ENCODE measurements at places on chromosomes 5 and 9.

GRCh38 chr5:40507095-40507494 is 172.6 kb upstream of the PTGER4 start:
- DNase-seq: no peak

- DNase-seq: no peak
Measured at GRCh38 chr5:97182571-97183099, 412 bp downstream of the RIOK2 start.

DNA sequence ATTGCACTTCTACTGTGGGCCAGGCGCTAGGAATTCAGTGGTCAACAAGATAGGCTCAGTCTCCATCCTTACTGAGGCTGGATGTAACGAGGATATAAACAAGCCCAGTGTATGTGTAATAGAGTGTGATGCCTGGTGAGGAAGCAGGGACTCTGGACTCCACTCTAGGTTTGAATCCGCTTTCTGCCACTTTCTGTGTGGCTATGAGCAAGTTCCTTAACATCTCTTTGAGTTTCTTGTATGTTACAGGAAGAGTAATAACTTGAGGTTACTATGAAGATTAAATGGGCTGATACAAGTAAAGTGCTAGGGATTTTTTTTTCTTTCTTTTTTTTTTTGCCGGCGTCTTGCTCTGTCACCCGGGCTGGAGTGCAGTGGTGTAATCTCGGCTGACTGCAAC is 12.4 kb downstream of the DOCK2 start:
- no peak for DNase-seq

- DNase-seq: no peak
Measured at GRCh38 chr9:19286634-19287188, 56.2 kb downstream of the DENND4C start.

GRCh38 chr5:69364414-69364813 is 4.9 kb downstream of the AK6 start:
- no peak for DNase-seq

- no peak for DNase-seq
Measured at GRCh38 chr9:117957267-117957666, 253.1 kb downstream of the TLR4 start.

DNA sequence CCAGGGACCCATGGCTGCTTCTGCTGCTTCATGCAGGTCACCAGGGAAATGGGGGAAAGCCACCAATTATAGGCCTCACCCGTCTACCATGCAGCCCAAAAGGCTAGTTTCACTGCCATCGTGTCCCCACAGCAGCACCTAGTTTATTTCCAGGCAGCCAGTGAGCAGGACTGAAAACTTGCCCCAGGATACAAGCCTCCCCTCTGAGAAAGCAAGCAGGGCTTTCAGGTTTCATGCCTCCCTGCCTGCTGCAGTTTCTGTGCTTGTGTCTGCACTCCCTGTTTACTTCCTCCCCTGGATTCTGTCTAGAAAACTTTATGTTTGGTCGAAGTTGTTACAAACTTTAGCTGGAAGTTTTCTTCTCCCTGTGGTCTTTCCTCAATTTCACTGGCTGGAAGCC is 319.1 kb downstream of the ANXA1 start:
- DNase-seq: no peak

GRCh38 chr9:124617477-124618141 is 110.4 kb upstream of the NR5A1 start:
- peak; percentile 36 for DNase-seq

GRCh38 chr5:73437101-73437776 is 11.3 kb downstream of the FOXD1 start:
- DNase-seq: no peak

DNA sequence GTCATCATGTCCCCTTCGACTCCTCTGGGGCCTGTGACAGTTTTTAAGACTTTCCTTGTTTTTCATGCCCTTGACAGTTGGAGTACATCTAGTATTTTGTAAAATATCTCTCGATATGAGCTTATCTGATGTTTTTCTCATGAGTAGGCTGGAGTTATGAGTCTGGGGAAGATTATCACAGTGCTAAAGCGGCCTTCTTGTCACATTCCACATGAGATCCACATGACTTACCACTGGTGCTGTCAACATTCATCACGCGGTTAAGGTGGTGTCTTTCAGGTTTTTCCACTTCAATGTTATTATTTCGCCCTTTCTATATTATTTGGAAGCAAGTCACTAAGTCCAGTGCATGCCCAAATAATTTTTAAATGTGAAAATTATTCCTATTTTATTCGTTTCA is 17.1 kb upstream of the CAST start:
- DNase-seq: no peak

GRCh38 chr9:125861405-125862058 is 114.4 kb downstream of the PBX3 start:
- DNase-seq: no peak

DNA sequence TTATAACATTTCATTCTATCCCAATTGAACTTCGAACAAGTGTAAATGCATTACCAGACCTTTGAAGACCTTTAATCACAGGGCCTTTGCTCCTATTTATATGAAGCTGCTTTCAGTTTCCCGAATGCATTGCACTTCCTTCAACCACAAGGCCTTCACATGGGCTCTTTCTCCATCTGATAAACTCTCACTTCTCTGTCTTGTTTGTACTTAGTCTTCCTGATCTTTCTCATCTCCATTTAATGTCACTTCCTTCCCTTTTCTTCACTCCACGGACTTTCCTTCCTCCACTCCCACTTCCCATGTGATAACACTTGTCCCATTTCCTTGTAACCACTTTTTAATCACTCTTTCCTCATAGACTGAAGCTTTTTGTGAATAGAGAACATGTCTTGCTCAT is 74.3 kb upstream of the TNC start:
- no peak for DNase-seq

GRCh38 chr9:129720181-129720864 is 32.5 kb downstream of the PTGES start:
- DNase-seq: no peak

GRCh38 chr5:87156631-87157030 is 111.1 kb upstream of the RASA1 start:
- DNase-seq: no peak

GRCh38 chr5:134449167-134449566 is 37.5 kb upstream of the CDKN2AIPNL start:
- no peak for DNase-seq

GRCh38 chr5:153340738-153341137 is 149.7 kb upstream of the GRIA1 start:
- no peak for DNase-seq

GRCh38 chr9:134178768-134179551 is 14.6 kb upstream of the RNU6ATAC start:
- DNase-seq: peak; percentile 89

GRCh38 chr9:4615251-4615650 is 46.8 kb upstream of the PLPP6 start:
- DNase-seq: no peak

- DNase-seq: no peak
Measured at GRCh38 chr5:55997742-55998351, 3.1 kb upstream of the IL6ST start.

GRCh38 chr9:72294936-72295335 is 70.1 kb downstream of the ZFAND5 start:
- no peak for DNase-seq

DNA sequence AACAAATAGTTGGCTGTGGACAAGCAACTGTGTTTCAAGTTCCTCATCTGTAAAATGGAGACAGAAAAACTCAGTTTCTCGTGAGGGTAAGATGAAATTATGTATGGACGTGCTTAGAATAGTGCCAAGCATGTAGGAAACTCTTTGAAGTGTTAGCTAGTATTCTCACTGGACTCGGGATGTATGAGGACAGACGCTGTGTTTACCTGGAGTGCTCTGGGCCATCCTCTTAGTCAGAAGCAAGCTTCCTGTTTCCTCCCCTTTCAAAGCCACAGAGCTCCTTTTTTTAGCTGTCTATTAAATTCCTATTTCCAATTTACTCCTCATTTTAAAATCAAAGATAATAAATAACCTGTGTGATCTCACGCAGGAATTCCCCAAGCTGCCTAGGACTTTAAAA is 23.8 kb upstream of the IQGAP2 start:
- DNase-seq: no peak

- DNase-seq: peak; percentile 71
Measured at GRCh38 chr5:56350597-56351170, 117.6 kb upstream of the ANKRD55 start.

DNA sequence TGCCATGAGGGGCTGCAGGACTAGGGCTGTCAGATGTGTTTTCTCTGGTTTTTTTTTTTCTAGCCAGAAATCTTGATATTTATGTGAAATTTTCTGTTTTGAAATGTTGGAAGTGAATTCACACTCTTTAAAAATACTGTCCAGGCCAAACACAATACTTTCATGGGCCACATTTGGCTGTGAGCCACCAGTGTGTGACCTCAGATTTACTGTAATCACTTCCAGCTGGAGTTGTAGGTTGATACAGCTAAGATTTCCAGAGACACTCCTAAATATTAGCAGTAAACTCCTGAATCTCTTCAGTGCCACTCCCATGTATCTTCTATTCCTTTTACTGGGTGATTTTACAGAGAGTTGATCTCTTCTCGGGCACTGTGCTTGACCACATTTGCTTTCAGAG is 92.2 kb upstream of the CKMT2 start:
- peak; percentile 83 for DNase-seq

All from brain pericyte (primary cell).